ENCODE measurements at places on chromosomes 12 and 14.

DNA sequence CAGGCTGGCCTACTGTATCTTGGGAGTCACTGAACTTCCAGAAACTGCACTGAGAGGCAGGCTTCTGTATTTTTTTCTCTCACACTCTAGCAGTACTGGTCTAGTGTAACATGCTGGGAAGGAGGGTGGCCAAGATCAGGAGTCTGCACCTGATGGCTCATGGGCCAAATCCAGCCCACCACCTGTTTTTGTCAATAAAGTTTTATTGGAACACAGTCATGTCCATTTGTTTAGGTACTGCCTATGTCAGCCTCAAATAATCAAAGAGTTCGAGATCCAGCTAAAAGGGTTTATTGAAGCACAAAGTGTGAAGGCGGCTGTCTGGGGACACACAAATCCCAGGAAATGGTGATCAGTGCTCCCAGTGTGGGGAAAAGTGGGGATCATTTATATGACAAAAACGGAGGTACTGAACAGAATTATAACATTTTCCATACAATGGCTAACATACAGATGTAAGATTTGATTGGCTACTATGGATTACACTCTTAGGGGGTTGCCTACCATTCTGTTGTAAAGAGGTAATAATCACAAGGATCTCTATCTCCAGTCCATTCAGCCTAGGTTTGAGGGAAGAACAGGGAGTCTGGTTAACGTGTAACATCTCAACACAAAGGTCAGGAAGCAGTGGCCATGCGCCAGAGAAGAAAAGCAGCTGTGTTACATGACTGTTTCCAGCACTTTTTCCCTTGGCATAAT is 12.9 kb downstream of the USP30 start:
- DNase-seq = no peak

DNA sequence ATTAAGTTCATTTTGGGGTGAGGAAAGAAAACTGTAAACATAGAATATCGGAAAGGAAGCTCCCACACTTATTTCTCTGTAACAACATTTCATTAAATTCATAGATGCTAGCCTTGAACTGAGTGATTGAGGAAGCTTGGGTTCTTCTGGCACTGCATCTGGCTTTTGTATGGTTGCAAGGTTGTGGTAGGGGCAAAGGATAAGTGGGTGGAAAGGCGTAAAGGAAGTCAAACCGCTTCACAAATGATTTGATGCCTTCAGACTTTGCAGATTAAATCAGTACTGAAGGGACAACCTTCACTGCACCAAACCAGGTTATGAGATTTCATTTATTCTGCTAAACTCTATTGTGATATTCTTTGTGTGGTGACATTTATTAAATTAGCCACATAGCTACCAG is 28.1 kb upstream of the PAX9 start:
- DNase-seq = no peak

DNA sequence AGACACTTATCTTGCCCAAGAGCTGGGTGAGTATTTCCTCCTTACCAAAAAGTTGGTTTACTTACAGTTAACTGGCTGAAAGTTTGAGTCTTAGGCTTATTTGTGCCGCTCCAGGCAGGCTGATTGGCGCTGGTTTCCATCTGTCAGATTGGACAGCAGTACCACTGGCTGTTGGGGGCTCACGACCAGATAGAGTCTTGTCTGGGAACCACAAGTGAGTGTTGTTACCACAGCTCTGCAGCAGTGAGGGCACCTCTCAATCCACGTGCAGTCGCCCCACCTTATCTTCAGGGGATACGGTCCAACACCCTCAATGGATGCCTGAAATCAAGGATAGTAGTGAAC is 58.9 kb downstream of the DDX51 start:
- no peak for DNase-seq

- no peak for DNase-seq
Observed at GRCh38 chr12:22348208-22348607, 13.7 kb upstream of the ST8SIA1 start.

- DNase-seq = no peak
Observed at GRCh38 chr12:133023566-133023965, 13.7 kb upstream of the ZNF84 start.

DNA sequence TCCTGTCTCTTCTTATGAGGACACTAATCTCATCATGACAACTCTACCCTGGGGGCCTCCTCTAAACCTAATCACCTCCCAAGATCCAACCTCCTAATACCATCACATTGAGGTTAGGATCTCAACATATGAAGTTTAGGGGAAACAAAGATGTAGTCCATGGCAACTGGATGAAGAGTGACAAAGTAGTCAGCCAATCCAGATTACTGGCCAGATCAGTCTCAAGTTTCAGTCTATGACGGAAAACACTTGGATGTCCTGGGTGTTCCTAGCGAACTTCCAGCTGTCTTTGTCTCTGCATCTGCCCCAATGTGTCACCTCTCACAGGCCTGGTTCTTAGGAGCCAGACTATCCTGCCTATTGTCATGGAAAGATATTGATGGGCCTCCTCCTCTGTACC is 630.8 kb downstream of the AACS start:
- no peak for DNase-seq

DNA sequence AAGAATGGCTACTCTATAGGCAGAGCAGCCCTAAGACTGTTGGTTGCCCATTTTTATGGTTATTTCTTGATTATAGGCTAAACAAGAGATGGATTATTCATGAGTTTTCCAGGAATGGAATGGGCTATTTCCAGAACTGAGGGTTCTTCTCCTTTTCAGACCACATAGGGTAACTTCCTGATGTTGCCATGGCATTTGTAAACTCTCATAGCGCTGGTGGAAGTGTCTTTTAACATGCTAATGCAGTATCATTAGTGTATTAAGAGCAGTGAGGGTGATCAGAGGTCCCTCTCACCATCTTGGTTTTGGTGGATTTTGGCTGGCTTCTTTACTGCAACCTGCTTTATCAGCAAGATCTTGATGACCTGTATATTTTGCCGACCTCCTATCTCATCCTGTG is 904.6 kb upstream of the FBXO33 start:
- no peak for DNase-seq

GRCh38 chr14:35211067-35211466 is 81.1 kb upstream of the PSMA6 start:
- DNase-seq = no peak

- no peak for DNase-seq
Observed at GRCh38 chr14:83421711-83422110, 1888.1 kb upstream of the SEL1L start.

- DNase-seq = no peak
Observed at GRCh38 chr12:11891754-11892386, 178.9 kb upstream of the BCL2L14 start.

DNA sequence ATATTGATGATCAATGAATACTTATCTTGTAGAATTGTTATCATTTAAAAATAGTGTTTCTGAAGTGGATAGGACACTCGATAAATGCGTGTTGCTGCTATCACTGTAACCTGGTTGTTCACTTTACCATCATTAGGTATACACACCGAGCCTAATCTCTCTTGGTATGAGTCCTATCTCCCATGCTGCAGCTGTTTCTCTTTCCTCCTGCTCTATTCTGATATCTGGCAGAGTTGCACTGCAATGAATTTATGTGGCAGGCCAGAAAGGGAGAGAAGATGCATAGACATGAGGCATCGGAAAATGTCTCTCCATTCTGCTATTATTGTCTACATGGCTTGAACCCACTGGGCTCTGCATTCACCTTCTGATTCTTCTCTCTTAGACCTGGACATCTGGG is 26.7 kb downstream of the KCNK10 start:
- no peak for DNase-seq

- DNase-seq = no peak
Observed at GRCh38 chr12:39048395-39048794, 143.0 kb upstream of the CPNE8 start.
